ENCODE measurements at places on chromosomes 11 and 22. TPM values are rescaled to one million over a fixed set of nuclear protein-coding genes. Genes with fewer than 3 reads are reported as not detected.

The FIBIN gene
- 32.1 TPM for total RNA-seq

The TIRAP gene
- 6.9 TPM for total RNA-seq

GRCh38 chr11:13188179-13188578, 89.4 kb upstream of the BMAL1 start:
- no peak for DNase-seq

DNA sequence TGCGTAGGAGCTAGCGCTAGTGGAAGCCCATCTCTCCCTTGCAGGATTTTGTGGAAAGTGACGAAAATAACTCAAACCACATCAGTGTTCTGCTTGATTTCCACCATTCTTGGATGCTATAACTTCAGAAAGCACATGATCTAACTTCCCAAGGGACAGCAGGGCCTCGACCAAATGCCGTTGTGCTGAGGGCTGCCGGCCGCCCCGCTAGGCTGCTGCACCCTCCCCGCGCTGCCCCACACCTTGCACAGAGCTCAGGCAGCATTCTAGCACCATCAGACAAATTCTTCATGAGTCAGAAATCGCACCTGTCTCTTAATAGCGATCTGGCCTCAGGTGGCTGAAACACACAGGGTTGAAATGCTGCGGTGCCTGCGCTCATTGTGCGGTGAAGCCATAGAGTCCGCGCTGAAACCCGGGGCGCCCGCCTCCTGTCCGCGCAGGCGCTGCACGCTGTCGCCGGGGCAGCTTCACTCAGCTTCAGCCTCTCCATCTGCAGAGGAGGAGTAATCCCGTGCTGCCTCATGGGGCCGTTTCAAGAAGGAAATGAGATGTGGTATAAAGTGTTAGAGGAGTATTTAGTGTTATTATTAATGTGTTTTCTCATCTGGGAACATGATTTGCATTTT, 59.2 kb upstream of the B3GAT1 start:
- DNase-seq = no peak
